GM04504 (cell line): ENCODE measurements at places on chromosomes 7 and 10.

DNA sequence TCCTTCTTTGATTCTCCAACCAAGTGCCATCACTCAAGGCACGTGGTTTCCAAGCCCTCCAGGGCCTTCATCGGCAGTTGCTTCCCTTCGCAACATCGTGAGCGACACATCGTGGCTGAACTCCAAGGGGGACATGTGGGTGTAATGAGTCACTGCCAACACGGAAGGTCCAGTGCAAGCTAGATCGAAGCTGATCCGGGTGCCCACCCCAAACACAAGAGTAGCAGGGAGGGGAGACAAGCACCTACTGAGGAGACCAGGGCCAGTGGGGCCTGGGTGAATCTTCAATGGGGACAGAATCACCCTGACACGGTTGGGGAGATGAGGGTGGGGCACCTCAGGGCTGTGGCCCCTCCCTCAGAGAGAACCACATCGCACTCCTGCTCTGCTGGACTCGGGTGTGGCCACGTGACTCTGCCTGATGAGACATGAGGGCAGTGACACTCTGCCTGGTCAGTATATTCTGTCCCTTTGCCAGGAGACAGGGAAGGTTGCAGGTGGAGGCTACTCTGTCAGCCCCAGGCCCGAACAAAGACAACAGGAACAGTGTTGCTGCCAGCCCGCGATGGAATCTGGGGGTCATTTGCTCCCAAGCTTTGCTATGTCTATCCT, 36.8 kb upstream of the HSPA12A start:
- DNase-seq: no peak

DNA sequence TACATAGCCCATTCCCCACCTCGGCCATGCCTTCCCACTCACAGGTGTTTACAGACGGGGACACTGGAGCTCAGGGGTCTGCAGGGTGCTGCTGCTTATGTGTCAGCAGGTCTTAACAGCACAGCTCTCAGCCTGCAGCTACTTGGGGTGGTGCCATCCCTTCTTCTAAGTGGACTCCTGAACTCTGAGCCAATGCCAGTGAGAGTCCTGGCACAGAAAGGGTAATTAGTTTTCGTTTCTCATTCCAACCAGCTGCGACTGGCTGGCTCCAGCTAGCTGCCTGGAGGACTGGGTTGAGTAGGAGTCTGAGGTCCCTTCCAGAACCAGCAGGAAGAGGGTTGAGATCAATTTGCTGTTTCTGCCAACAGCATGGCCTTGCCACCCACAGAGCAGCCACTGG, 88.3 kb upstream of the AGK start:
- no peak for DNase-seq

DNA sequence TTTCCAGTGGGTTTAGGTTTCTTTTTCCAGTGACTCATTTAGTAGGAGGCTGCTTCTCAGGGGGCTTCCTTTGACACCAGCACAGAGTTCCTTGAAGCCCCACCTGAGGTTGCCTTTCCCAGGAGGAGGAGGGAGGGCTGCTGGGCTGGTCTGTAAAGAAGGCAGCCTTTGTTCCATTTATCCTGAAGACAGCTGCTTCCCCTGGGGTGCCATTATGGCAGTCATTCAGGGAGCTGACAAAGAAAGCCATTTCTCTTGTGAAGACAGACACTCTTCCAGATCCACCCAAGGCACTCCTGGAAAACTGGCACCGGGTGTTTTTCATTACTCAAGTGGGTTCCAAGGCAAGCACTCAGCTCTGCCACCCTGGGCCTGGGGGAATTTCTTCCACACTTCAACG, 54.0 kb downstream of the MTURN start:
- no peak for DNase-seq

DNA sequence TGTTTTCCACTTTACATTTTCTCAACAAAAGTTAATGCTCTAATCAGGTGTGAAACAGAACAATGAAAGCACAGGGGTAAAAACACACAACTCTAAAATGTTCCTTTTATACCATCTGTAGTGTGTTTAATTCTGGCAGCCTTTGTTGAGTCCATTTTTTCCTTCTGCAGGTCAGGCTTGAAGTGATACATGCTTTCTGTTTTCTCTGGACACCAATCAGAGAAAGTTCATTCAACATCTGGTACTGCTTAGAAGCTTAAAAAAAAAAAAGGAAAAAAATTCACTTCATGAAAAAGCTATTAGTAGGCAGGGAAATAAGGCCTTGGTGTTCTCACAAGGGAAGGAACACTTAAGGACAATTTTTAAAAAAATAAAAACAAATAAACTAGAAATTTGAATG, 231.3 kb upstream of the RHOBTB1 start:
- DNase-seq: peak; percentile 15

DNA sequence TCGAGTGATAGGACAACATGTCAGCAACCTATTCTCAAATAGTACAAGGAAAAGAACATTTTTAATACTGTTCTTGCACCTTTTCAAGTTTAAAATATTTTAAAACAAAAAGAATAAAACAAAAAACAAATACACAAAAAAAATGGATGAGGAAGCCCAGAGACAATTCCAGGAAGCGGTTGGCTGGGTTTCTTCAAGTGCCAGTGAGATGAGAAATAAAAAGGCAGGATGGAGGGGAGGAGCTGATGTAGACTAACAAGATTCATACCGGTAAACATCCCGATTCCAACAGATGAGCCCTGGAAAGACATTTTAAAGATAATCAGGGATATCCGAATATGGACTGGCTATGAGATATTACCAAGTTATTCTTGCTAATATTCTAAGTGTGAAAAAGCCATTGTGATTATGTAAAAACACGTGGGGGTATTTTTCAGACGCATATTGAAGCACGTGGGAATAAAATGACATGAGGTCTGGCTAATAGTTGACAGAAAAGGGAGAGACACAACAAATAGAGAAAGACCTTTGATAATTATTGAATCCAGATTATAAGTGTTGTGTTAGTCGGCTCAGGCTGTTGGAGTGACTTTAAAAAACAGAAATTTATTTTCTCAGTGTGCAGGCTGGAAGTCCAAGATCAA, 101.3 kb upstream of the LRRC4 start:
- no peak for DNase-seq

- DNase-seq: no peak
Measured at GRCh38 chr10:131651674-131652437, 249.0 kb upstream of the PPP2R2D start.

DNA sequence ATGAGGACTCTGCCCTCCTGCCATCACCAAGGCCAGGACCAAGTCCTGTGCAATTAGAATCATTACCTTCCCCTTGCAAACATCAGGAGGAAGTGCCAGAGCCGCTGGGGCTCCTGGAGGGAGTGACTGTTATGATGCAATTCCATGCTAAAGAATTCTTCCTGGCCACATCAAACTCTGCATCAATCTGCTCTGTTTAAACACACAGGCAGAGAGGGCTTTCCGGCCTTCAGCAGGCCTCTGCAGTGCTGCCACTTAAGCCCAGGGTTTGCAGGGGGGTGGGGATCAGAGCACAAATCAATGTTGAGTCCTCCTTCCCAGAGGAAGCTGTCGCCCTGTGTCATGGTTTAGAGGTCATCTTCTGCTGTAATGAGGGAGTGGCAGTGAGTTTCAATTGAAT, 58.1 kb downstream of the CTBP2 start:
- DNase-seq: peak; percentile 53

DNA sequence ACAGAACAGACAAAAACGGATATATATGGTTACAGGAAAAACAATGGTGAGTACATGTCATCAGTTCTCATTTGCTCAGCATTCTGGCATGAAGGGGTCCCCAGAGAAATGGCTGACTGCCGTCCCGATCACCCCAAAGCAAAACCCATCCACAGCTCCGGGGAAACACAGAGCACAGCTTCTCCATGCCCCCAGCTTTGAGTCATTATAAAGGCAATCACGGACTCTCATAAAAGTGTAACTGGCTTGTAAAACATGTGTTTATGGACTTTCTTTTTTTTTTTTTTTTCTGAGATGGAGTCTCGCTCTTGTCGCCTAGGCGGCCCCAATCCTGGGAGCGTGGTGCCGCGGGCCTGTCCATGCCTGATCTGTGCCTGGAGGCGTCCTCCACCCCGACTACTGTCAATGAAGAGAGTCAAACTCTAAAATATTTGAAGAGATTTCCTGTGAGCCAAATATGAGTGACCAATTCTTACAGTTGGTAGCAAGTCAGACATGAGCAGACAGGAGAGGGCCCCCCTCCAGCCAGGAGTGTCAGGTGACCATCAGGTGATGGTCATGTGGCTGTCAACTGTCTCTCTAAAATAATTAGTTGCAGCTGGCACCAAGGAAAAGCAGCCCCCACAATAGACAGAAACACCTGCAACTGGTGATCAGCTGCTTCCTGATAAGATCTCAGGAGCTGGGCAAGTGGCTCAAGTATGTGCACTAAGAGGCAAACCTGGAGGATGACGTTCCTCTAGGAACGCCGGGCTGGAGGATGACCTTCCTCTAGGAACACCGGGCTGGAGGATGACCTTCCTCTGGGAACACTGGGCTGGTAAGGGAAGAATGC, 21.7 kb upstream of the NOM1 start:
- no peak for DNase-seq

- DNase-seq: no peak
Measured at GRCh38 chr7:29557954-29558353, 5.7 kb upstream of the PRR15 start.

DNA sequence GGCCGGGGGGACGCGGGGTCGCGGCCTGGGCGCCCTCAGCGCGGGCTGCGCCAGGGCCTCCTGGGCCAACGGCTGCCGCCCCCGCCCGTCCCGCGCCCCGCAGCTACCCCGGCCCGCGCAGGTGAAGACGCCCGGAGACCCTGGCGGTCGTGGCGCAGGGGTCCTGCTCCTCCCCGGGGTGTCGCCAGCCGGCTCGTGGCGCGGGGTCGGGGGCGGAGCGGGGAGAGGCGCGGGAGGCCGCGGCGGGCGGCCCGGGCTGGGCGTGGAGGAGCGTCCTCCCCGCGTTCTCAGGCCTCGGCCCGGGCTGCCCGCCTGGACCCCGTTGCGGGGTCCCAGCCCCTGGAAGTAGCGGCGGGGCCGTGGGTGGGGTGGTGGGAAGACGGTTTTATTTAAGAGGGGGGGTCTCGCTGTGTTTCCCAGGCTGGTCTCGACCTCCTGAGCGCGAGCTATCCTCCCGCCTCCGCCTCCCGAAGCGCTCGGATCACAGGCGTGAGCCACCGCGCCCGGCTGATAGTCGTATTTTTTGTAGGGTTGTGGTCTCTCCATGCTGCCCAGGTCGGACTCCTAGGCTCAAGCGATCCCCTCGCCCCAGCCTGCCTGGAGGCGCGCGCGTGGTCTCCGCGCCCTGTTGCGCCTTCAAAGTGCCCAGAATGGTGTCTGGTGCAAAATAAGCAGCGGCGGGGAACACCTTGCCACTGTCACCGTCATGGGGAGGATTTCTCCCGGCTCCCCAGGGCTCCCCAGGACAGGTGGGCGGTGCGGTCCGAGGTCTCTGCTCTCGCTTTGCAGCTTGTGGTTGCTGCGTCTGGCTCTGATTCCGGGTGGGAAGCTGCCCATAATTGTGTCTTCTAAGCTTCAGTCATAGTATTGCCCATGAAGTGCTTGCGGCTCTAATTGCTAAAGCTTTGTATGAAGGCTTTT, 15.3 kb upstream of the SUN1 start:
- DNase-seq: no peak
